ENCODE measurements at places on chromosomes 6 and 20.

DNA sequence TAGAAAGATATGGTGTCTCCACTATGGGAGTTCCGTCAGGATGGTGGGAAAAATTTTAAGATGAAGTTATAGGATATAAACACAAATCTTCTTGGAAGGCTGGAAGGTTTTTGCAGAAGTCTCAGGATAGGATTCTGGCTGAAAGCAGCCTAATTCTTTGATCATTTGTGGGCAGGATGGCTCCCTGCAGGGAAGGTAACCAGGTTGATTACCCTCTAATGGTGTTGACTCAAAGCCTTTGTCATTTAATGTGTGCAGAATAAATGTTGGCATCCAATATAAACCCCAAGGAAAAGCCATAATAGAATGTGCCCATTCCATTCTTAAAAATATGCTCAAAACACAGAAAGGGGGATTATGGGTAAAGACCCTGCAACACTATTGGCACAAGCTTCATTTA, 204.3 kb downstream of the EPM2A start:
- DNase-seq, result no peak

GRCh38 chr6:56766806-56767178, 124.1 kb upstream of the DST start:
- DNase-seq, result peak; percentile 68

GRCh38 chr20:51042064-51042463, 19.2 kb upstream of the KCNG1 start:
- DNase-seq, result no peak

DNA sequence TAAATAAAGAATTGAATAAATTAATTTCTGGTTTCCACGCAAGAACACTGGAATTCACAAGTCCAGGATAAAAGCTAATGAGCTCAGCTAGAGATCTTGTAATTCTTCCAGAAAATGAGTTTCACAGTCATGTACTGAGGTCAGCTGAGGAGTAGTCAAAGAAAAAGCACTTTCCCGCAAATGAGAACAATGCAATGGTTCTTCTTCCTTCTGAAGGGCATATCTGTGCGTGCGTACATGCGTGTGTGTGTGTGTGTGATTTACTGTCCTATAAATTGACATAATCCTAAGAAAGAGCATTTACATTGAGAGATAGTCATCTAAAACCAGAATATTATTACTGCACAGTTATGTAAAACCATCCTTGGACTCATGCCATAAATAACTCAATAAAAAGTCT, 968.9 kb upstream of the EYS start:
- no peak for DNase-seq

- DNase-seq, result no peak
Observed at GRCh38 chr6:170130201-170130621, 160.7 kb downstream of the DLL1 start.

DNA sequence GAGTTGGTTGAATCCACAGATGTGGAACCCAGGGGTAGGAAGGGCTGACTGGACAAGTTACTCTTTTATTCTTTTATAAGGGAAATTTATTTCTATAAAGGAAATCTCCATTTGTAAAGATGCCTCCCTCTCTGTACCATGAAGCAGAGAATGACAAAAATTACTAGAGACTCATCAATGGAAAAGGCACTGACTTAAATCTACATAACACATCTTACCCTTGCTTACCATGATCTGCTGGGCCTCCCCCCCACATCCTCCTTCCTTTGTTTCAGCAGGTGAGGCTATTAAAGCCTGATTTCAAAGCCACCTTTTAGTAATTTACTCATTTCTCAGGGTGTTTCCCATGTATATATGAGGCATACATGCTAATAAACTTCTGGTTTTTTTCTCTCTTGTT, 130.2 kb upstream of the HDDC2 start:
- no peak for DNase-seq

DNA sequence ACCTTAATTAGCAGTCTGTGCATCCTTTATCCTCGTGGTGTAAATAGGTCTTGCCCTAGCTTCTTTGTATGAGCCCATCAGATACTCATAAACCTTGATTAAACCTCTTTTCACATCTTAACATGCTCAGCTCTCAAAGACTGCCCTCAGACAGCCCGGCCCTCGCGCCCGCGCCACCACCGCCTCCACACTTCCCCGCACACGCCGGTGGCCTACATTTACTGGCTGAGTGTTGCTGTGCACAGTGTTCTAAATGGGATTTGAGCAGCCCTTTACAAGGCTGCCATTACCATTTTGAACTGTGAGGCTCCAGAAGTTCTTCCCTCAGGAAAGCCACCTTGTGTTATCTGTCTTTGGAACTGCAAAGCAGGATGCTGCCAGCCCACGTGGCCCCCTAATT, 63.0 kb upstream of the INSM1 start:
- no peak for DNase-seq

GRCh38 chr6:36245572-36246061, 24.2 kb upstream of the PNPLA1 start:
- no peak for DNase-seq

DNA sequence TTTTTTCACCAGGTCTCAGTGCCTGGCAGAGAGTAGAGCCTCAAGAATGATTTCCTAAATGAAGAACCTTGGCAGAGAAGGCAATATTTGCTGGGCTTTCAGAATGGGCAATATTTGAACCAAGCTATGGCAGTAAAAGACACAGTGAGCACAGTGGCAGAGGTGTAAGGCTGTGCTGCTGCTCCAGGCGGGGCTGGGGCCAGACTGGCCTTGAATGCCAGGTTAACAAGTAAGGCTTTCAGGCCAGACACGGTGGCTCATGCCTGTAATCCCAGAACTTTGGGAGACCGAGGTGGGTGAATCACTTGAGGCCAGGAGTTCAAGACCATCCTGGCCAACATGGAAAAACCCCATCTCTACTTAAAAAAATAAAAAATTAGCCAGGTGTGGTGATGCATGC, 8.5 kb upstream of the MYL9 start:
- no peak for DNase-seq

GRCh38 chr6:167683028-167683862, 143.5 kb upstream of the AFDN start:
- no peak for DNase-seq

DNA sequence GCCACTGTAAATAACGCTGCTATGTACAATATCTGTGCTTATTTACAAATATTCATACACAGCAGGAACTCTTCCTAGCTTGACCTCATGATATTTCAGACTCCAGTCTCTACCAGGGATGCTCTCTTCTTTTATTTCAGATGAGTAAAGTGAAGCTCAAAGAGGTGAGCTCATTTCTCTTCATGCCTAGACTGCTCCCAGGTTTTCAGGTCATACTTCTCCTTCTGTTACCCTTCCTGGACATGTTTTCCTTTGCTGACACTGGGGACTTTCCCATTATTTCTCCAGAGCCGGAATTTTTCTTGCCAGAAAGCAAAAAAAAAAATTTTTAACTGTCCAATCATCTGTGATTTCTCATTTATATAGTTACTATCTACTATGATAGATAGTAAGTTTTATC, 147.2 kb upstream of the DST start:
- DNase-seq, result no peak

DNA sequence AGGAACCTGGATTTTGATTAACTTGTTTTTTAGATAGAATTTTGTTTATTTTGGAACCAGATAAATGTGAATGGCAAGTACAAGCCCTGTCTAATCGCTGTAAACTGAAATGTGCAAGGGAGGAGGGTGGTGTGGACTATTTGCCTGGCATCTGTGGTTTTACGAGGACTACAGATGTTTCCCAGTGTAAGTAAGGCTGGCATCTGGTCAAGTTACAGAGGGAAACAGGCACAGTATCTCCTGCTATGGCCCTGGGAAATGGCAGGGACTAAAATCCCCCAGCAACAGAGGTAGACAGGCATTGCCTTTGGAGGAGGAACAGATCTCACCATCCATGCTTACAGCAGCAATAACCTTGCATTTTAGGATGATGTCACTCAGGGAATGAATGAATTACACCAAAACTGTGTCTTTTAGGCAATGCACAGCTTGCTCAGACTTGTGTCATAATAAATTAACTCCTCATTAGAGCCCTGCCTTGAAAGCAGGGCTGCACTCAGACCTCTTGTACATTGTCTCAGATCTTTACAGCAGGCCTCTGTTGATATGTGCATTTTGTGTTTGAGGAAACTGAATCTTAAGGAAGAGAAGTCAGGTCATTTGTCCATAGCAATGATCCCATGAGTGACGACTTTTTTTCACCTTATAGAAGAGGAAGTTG, 96.2 kb downstream of the TCP11 start:
- no peak for DNase-seq

DNA sequence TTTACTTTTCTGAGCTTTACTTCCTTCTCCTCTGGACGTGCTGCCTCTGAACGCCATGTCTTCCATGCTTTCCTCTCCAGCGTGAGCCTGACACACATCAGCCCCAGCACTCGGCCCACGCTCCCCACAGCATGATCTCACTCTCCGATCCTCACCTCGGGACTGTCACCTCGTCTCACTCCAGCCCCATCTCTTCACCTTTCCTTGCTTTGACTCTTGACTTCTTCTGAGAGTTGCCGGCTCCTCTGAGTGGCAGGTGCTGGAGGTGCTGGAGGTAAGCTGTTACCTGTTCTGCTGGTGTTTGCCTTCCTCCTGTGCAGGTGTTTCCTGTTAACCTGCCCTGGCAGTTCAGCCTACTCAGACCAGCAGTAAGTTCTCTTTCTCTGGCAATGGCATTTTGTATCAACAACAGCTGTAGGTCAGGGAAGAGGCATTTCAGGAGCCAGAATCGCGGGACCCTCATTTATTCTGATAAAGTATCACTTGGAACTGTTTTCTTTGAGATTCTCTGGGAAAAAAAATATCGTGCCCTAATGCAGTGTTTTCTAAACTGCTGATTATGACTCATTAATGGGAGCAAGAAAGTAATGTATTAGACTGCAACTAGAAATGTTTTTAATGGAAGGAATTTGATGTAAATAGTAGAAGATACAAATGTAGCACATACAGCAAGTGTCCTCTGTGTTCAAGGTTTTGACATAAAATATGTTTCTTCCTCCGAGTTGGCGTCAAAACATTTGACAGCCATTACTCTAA, 106.5 kb downstream of the ARID1B start:
- no peak for DNase-seq

GRCh38 chr6:119137194-119138072, 59.0 kb upstream of the FAM184A start:
- DNase-seq, result no peak

GRCh38 chr20:13342469-13343242, 121.6 kb downstream of the ISM1 start:
- no peak for DNase-seq

DNA sequence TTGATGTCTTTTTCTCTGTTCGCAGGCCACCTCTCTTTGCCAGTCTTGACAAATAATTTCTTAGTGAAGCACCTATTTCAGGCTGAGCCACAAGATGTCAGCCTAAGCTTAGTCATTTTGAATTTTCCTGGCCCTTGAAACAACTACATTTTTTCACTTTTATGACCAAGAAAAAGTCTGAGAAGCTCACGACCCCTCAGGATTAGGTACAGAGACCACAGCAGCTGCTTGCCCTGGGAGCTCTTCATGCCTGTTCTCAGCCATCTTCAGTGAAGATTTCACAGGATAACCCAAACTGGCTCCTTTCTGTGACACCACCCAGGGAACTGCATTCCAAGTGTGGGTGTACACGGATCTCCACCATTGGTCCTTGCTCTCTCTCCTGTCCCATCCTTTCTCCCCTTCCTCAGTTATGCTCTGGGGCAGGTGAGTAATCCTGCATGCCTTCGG, 38.4 kb upstream of the SPTLC3 start:
- DNase-seq, result peak; percentile 16

DNA sequence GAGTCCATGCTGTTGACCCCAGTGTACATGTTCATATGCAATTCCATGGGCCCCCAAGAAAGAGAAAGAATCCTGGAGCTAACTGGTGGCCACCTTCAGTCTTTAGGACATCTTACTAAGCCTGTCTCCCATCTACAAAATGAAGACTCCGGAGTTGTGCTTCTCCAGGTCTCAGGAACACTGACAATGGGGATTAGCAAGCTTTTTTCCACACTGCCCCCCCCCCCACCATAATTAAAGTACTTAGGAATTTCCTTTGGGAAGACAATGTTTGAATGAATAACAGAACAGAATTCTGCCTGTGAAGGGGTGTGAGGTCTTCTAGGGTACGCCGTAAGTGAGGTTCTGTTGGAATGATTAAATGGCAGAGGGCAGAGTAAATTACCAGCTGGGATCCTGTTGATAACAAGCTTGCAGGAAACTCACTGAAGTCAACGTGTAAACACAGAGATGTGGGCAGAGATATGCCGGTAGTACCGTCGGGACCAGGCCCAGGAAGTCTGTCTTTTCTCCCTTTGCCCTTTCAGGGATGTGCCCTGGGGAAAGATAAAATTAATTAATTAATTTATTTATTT, 63.1 kb downstream of the ANKRD6 start:
- no peak for DNase-seq

DNA sequence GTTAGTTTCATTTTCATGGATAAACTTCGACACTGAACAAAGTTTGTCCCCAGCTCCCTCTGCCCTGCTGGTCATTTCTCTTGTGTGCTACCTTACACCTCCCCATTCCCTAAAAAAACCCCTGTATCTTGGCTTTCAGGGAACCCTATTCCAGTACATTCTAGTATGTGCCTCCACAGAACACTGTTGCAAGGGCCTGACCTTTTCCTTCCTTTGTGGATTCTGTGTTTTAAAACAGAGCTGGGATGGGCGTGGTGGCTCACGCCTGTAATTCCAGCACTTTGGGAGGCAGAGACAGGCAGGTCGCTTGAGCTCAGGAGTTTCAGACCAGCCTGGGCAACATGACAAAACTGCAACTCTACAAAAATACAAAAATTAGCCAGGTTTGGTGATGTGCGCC, 20.6 kb upstream of the QKI start:
- DNase-seq, result no peak

GRCh38 chr6:166989427-166990032, 9.7 kb upstream of the CEP43 start:
- DNase-seq, result peak; percentile 11

DNA sequence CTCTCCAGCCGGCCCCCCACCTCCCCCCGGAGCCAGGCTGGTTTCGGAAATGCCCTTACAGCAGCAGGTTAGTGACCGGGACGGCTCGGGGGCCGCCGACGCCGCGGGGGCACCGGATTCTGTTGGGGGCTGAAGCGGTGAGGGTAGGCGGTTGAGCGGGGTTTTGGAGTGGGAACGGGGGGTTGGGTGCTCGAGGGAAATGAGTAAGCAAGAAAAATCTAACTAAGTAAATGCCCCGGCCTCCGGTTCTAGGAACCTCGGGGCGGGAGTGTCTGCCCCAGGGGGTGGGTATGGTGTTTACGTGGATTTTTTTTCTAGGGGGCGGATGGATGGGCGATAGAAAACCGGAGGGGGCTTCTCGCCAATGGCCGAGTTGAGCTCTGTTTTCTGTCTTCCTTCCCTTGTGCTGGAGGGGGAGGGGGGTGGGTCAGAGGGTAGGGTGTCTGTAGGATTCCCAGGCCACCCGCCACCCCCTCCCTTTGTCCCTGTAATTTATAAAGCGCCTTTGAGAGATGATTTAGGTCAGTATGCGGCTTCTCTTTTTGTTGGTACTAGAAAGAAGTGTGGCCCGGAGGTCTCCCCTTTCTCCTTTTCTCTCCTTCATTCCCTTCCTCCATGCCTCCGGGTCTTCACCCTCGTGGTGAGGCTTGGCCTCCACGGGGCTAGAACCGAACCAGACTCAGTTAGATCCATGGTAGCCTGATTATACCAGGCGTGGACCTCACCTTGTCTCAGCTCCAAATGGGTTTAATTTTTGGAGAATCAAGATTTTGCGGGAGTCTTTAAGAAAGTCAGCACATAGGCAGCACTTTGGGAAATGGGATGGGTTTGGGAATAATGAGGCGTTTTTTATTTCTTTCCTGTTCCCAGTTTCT, 2.3 kb downstream of the E2F3 start:
- DNase-seq, result no peak

Data from AG04450 (cell line).